ENCODE measurements at places on chromosomes 2 and 18.

DNA sequence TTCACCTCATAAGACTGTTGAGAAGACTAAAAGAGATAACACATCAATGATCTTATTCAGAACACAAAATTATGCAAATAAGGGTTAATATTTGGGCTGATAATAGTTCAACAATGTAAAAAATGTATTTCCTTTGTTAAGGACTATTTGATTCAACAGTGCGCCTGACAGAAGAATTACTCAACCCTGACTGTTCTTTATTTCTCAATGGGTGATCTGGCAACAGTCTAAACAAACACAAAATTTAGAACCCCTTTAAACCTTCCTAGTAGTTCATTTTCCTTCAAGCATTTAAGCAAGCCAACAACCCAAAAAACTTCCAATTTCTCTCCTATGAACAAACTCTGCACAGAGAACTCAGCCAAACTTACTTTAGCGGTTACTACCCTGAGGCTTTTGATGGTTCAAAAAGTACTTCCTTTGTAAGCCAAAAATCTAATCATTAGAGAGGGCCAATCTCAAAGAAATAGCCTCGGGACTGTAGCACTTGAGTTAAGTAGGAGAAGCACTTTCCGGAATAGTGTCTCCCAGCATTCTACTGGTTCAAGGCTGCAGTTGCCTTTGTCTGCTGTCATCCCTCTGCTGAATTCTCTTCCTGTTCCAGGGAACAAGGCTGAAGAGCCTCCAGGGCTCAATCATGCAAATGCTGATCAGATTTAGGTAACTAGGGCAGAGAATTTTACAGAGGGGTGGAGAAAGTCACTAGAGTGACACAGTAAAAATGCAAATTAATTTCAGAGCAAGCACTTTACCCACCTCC lies 40.9 kb upstream of the MAPK4 start:
- DNase-seq: no peak

GRCh38 chr18:64979791-64980190 lies 771.0 kb upstream of the CDH7 start:
- no peak for DNase-seq

DNA sequence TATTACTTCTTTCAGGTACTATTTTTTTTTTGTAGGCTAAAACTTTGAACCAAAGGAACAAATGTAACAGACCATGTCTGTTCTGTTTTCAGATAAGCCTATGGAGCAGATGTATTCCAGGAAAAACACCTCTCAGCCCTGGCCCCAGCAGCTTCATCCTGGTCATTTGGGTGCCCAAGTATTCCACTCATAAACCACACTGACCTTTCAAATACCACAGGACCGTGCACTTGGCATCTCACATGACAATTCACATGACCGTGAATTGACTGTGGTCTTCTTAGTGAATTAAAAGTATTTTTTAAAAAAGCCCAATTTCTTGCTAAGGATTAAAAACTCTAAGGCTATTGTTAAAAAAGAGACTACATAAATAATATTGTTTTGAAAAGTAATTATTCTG lies 50.2 kb downstream of the SMIM21 start:
- no peak for DNase-seq

DNA sequence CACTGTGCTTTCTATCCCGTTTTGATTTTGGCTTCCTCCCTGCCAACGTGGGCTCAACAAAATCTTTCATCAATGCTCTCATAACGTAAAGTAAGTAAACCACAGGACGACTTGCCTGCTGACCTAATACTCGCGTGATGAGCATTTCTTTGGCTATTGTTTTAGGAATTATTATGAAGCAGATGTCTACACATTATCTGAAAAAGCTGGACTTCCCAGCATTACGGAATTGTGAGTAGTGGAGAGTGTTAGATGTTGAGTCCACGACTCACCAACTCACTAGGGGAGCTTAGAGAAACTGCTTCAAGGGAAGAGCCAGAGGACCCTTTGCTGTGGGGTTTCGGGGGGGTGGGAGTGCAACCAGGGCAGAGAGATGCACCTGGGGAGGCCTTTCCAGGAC lies 21.9 kb downstream of the HJURP start:
- no peak for DNase-seq

DNA sequence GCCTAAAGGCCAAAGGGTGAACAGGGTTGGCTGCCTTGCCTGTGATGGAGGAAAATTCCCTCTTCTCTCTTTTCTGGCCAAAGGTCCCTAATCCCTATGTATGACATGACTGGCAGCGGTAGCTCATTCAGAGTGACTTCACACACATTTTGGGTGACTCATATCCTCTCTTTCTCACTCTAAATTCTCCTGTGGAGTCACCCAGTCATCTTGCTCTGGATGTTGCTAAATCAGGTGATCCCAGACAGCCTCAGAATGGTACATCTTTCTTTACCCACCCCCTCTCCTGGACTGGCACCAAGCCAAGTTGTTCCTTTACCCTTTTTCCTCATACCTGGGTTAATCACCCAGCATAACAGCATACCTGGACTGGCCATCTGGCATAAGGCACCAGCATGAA lies 77.2 kb downstream of the NEURL3 start:
- no peak for DNase-seq

DNA sequence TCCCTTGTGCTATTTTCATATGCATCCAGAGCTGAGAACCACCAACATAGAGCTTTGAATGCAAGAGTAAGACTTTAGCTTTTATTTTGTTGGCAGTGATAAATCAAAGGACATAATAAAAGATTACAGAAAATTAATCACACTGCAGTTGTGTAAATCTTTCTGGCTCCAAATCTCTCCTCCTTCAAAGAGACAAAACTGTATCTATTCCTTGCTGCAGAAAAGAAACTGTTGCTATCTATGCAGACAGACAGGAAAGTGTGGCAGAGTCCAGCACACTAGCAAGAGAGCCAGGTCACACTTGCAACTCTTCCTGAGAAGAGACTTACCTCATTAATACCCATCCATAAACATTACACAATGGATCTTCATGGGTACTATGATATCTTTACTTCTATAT lies 57.5 kb downstream of the DTNB start:
- DNase-seq: no peak

- no peak for DNase-seq
Measured at GRCh38 chr2:48210189-48210588, 303.9 kb upstream of the FBXO11 start.

DNA sequence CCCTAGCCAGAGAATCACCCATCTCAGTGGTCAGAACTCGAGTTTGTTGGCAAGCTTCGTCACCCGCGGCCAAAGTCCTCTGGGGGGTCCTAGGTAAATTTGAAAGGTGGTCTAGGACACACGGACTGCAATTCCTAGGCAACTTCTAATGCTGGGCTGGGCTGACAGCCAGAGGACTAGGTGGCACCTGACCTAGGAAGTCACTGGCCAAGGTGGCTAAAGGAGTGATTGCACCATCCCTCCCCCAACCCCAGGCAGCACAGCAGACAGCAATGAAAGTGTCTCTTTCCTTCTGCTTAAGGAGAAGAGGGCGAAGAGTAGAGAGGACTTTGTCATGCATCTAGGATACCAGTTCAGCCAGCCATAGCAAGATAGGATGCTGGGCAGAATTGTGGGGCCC lies 110.9 kb downstream of the CABYR start:
- no peak for DNase-seq

GRCh38 chr18:10074110-10074509 lies 160.3 kb downstream of the VAPA start:
- DNase-seq: no peak

DNA sequence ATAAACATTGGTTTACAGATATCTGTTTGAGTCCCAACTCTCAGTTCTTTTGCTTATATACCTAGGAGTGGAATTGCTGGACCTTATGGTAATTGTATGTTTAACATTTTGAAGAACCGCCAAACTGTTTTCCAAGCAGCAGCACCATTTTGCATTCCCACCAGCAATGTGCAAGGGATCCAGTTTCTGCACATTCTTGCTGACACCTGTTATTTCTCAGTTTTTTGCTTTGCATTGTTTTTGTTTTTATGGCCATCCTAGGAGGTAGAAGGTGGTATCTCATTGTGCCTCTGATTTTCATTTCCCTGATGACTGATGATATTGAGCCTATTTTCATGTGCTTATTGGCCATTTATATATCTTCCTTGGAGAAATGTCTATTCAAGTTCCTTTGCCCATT lies 71.2 kb downstream of the MCFD2 start:
- DNase-seq: no peak

DNA sequence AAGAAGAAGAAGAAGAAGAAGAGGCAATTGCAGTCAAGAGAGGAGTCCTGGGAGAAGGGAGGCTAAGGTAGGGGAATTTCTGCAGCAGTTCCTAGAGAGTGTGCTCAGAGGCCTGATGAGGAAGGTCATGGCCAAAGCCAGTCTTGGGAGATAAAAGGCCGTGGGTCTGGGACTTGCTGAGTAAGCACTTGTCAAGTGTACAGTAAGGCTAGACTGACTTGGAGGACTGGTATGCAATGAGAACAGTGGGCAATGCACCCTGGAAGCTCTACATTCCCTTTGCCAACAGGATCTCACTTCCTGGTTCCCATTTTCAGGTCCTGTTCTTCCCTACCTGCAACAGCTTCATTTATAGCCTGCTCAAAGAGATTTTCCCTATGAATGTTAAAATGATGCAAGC lies 28.6 kb upstream of the CYP26B1 start:
- no peak for DNase-seq

DNA sequence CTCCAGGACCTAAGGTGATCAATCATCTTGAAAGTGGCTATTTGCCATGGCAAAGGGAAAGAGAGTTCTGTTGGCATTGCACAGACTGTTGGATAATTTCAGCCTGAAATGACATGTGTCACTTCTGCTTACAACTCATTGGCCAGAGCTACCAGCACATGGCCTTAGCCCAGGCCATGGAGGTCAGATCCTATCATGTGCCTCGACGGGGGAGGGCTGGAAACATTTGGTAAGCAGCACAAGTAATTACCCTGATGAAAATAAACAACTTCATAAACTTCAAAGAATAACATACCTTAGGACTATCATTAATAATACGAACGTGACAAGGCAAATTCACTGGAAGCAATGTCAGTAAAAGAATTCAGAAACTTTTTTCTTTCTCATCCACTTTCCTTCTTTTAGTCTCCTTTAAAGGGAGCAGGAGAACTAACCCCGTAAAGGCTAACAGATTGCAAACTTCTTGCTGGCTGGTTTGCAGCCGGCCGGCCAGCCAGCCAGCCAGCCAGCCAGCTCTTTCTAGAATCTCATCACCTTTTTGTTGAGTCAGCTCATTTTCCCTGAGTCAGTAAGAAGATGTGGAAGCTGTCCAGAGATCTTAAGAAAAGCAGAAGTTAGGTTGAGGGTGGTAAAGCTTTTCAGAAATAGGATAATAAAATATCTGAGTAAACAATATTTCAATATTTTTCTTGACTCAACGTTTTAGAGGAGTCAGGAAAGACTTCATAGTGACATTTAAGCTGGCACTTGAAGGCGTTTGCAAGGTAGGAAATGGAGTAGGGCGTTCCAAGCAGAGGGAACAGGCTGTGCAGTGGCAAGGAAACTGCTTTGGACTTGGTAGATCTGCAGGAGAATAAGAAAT lies 31.9 kb downstream of the CNRIP1 start:
- DNase-seq: peak; percentile 68

DNA sequence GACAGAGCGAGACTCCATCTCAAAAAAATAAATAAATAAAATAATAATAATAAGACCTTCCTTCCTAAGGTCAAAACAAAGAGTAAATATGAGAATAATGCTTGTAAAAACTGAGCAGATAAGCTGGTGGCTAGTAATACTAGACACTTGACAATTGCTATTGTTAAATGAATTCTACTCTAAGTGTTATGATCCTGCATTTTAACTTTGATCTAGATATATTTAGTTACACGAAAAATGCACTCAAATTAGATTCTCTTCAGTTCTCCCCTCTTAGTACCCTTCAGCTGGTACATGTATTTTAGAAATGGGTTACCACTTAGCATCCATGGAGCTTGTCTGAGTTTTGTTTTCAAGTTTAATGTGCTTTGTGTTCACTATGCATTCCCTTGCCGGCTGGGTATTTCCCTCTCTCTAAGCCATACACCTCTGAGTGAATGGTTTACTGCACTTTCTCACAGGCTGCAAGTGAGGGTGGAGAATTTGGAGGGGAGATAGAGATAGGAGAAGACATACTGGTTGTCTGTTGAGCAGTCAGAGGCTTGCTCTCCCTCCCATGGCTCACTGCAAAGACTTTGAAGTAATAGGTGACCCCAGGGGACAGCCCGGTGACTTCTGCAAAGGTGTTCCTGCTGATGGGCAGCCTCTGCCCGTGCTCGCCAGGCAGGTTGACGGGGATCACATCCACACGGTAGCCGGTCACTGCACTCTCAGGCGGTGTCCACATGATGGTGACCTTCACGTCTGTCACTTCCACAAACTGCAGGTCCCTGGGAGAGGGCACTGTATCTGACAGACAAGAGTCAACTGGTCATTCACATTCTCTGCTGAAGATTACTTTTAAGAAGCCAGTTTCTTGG lies 29.9 kb downstream of the FN1 start:
- DNase-seq: no peak

DNA sequence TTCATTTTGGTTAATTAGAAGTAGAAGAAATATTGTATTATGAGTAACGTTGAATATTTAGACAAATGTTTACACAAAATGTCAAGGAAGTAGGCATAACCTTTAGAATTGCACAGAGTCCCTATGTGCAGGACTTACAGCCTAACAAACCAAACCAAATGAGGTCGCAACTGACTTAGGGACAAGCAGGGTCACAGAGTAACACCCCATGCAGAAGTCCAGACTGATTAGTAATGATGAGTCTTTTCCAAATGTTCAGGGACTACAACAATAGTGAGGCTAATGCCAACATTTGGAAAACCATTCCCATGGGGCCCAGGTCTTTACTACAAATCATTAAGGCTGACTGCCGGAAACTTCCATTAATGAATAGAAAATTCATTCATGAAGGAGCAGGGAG lies 452.5 kb upstream of the CHAC2 start:
- DNase-seq: no peak

GRCh38 chr2:8215159-8215863 lies 466.5 kb upstream of the ID2 start:
- no peak for DNase-seq

DNA sequence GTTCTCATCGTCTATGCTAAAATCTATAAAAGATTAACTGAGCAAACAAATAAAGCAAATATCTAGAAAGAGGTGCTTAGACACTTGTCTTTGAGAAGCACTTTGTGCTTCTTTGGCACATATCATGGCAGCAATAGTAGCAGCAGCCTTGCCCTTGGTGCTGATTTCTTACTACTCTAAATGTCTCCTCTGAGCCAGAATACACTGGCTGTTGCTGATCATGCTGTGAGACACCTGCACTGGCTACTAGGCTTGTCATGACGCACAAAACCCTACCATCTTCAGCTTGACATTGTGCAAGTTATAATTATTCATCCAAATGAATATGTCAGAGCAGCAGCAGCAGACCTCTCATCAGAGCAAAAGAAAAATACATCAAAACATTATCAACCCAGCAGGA lies 46.7 kb downstream of the FANCL start:
- no peak for DNase-seq

- DNase-seq: no peak
Measured at GRCh38 chr2:121902171-121902591, 146.7 kb downstream of the TSN start.

Measured in hematopoietic multipotent progenitor cell treated with erythropoietin and hydrocortisone succinate and interleukin-3 and kit ligand, for 15 days (in vitro differentiated cells).